ENCODE measurements at places on chromosomes 5 and 9. TPM values are rescaled to one million over a fixed set of nuclear protein-coding genes. Genes with fewer than 3 reads are reported as not detected.

BARX1 gene
- total RNA-seq: not detected

NCBP1 gene
- 43.7 TPM for total RNA-seq

CDH6 gene
- not detected for total RNA-seq

GAPT gene
- not detected for total RNA-seq
